ENCODE measurements at places on chromosomes 5 and 9. TPM values are rescaled to one million over a fixed set of nuclear protein-coding genes. Genes with fewer than 3 reads are reported as not detected.

The SEMA4D gene
- 1.3 TPM for total RNA-seq

The PDE6A gene
- total RNA-seq, result 0.05 TPM

The C5orf52 gene
- total RNA-seq, result not detected

The ADCY2 gene
- not detected for total RNA-seq

The PDE8B gene
- not detected for total RNA-seq

The ARSI gene
- total RNA-seq, result 0.49 TPM

Measured in mammary microvascular endothelial cell (primary cell).